ENCODE measurements at places on chromosomes 13 and 19.

DNA sequence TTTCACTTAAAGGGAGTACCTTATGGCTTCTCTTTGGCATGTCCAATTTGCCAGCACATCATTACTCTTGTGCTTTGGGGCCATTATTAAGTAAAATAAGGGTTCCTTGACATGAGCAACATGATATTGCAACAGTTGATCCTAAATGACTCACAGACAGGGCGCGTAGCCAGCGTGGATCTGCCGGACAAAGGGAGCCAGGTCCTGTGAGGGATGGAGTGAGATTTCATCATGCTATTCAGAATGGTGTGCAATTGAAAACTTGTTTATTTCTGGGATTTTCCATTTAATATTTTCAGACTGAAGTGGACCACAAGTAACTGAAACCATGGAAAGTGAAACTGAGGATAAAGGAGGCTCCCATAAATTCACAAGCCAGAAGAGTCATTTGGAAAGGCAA is 48.6 kb upstream of the WASF3 start:
- no peak overlapping the region for H3K4me3 ChIP-seq
- H3K27me3 ChIP-seq: no peaks in the 10 kb centered on the region
- H3K4me1 ChIP-seq: no peaks in the 10 kb centered on the region
- no peaks in the 10 kb centered on the region for H3K36me3 ChIP-seq

DNA sequence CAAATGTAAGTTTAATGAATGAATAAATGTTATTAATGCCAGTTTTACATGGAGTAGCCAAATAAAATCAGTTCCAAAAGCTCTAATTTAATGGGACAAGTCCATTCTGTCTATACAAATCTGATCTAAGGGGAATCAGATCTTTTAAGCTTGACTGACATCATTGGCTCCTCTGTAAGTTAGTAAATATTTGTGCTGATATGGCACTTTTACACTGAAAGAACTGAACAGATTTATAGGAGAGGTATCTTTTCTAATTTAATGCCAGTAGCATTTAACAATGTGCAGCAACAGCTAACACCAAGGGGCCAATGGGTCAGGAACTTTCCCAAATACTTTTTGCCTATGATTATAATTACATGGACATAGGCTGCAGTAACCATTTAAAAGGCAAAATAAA is 832.3 kb downstream of the PCDH17 start:
- no peak overlapping the region for H3K4me3 ChIP-seq
- H3K4me1 ChIP-seq: no peaks in the 10 kb centered on the region
- H3K36me3 ChIP-seq: no peaks in the 10 kb centered on the region

DNA sequence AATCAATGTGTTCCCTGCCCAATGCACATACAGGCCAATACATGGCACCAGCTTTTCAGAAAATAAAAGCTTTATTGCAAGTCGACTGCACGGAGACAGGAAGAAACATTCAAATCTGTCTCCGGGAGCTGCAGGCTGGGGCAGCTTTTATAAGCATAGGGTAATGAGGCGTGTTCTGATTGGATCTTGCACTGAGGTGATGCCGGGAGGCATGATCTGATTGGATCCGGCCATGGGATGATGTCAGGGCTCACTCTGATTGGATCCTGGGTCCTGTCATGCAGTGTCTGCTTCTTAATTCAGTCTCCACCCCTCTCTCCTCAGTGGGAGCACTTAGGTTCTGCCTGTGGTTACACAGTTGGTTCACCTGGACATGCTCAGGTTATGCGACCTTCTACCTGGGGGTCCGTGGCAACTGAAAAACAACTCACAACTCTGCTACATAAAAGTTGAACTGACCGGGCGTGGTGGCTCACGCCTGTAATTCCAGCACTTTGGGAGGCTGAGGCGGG is 11.8 kb upstream of the FBN3 start:
- no peak for DNase-seq
- no peaks in the 10 kb centered on the region for H3K36me3 ChIP-seq
- H3K4me1 ChIP-seq: peaks cover 5% of the 10 kb centered on the region

- no peak for DNase-seq
- H3K27ac ChIP-seq: no peak overlapping the region
- H3K4me3 ChIP-seq: no peak overlapping the region
- peaks cover 13% of the 10 kb centered on the region for H3K4me1 ChIP-seq
- no peaks in the 10 kb centered on the region for H3K36me3 ChIP-seq
Observed at GRCh38 chr13:39783051-39783450, 127.6 kb downstream of the COG6 start.

DNA sequence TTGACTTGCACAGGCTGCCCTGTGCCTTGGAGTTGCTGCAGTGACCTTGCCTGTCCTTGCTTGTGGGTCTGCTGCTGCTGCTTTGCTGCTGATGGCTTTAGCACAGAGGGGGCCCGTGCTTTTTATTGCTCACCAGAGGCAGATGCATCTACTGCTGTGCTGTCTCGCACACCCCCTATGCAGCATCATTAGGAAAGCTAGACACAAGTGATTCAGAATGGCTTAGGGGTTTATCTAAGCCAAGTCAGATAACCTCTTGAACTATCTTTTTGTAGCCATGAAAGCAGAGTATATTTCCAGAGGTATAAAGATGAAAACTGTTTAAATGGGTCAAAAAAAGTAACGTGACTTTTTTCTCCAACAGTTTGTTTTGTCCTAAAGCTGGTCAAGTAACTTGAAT is 7.8 kb downstream of the GTF3A start:
- no peak for DNase-seq
- H3K36me3 ChIP-seq: peaks cover 74% of the 10 kb centered on the region
- H3K27me3 ChIP-seq: no peaks in the 10 kb centered on the region
- peaks cover 26% of the 10 kb centered on the region for H3K4me1 ChIP-seq
- H3K27ac ChIP-seq: no peak overlapping the region

- H3K27me3 ChIP-seq: no peaks in the 10 kb centered on the region
- DNase-seq: no peak
- H3K27ac ChIP-seq: no peak overlapping the region
- no peak overlapping the region for H3K4me3 ChIP-seq
- H3K36me3 ChIP-seq: no peaks in the 10 kb centered on the region
Observed at GRCh38 chr13:43544011-43544410, 242.8 kb downstream of the ENOX1 start.

Data from vagina (tissue), 2 donors.